ENCODE measurements at places on chromosomes 2 and 18.

GRCh38 chr18:35431374-35431741, 54.2 kb upstream of the ZNF396 start:
- no peak for DNase-seq

DNA sequence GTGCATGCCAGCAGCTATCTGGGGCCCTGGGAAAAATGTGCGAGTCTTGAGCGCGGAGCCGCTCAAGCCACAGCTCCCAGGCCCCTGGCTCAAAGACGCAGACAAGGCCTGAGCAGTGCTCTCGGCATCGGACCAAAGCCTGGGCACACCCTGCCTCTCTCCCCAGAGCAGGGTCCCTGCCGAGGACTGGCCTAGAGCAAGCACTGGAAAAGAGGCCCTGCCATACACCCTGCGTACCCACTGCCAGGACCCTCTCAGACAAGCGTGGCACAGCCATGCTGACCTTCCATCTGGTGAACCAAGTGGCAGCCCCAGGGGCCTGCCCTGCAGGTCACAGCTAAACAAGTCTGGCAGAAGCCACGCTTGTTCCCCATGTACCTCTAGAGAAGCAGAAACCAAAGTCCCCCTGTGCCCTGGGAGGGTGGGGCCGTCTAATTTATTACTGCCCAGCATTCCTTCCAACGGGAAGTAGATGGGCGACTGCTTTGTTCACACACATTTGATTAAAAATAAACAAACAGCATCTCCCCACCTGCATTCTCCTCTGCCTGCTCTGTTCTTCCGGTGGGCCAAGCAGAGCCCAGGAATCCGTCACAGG, 14.0 kb downstream of the STK25 start:
- no peak for DNase-seq

DNA sequence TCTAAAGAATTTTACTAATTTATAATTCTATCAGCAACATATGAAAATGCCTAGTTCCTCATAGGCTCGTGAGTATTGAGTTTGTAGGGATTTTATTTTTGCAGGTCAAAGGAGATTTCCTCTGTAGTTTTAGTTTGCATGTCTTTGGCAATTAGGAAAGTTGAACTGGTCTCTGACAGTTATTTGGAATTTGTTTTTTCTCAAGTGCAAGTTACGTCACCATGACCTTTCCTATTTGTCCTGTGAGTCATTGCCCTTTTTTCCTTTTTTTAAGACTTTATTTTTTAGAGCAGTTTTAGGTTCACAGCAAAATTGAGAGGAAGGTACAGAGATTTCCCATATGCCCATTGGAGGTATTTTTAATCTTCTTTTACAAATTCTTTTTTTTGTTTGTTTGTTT, 29.0 kb downstream of the RAMP1 start:
- no peak for DNase-seq

- DNase-seq, result no peak
These were observed 52.3 kb upstream of the ROCK1 start for GRCh38 chr18:21163647-21164547.

GRCh38 chr2:15953891-15954680, 13.7 kb downstream of the MYCN start:
- no peak for DNase-seq

GRCh38 chr2:1521191-1521877, 108.1 kb downstream of the TPO start:
- no peak for DNase-seq

GRCh38 chr2:62375113-62375420, 130.9 kb downstream of the TMEM17 start:
- no peak for DNase-seq

DNA sequence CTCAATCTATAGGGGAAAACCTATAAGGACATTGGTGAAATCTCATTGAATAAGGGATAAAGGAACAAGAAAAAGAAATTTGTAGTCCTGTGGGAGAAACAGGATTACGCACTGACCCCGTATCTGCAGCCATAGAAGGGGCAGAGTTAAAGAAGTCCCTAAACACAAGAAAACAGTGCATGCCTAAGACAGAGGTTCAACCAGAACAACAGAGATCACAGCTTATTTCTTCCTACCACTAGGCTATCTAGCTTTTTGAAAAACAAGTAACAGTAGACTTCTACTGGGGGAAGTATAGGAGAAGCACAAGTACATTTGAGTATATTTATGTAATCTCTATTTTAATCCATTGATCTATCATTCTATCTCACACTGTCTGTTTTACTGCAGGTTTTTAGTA, 485.2 kb upstream of the REG3G start:
- DNase-seq, result no peak

DNA sequence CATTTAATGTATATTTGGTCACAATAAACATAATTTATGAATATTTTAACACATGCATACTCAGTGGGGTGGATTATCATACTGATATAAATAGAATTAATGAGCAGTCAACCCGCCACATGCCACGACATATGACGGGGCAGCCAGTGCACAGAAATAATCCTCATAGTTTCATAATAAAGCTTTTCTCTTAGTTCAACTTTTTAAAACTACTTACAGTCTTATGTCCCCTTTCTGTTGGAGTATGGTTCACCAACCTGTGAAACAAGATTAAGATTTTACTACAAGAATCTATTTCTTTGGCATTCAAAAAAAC, 75.6 kb upstream of the ETAA1 start:
- no peak for DNase-seq

DNA sequence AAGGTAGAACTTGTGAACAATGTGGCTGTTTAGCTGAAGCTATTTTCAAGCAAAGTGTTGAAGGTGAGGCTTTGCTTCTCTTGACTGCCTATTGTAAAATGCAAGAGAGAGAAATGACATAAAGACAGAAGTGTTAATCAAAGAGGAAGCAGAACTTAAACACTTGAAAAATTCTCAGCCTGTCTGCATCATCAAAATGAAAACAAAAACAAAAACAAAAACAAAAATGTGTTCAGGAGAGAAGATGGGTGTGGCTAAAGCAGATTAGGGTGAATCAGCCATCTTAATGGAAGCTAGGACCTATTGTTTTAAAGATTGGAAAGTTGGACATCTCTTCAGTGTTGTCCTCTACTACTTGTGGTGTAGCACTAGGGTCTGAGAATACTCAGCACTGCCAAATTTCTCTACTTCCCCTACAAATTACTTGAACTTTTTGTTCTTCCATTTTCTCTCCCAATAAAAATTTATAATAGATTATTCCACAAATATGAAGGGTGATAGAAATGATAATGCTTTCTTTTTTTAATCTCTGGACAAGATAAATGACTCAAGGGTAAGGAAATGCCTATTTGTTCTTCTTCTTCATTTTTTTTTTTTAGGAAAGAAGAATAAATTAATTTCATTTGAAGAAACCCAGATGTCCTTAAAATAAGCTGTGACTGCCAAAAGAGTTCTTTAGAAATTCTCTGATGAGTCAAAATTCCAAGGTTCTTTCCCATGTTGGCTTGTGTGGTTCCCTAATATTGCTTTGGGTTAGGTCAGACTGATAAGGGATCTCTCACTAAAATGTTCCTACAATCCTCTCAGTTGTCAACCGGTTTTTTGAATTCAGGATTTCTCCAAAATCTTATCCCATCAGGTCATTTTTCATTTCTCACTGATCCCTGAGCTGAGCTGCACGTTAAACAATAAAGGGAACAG, 571.2 kb upstream of the ZEB2 start:
- DNase-seq, result no peak

- DNase-seq, result no peak
These were observed 272.3 kb upstream of the PKDCC start for GRCh38 chr2:41775366-41776025.

- DNase-seq, result no peak
These were observed 27.3 kb upstream of the NTSR2 start for GRCh38 chr2:11697103-11697871.

DNA sequence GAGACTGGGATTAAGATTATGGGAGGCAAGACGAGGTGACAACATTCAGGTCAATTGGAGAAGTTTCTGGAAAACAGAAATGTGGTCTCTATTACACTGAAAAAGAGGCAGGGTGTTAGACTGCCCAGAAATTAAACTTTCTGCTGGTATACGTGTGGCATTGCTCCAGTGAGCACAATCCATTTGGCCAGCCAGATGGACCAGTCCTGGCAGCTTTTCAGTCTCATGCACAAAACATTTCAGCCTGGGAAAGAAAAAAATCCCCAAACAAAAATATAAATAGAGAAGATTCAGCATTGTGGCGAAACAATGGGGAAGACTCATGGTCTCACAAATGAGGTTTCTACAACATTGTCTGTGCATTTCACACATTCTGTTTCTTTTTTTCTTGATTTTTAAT, 113.9 kb downstream of the HNMT start:
- DNase-seq, result no peak

- DNase-seq, result no peak
These were observed 106.7 kb upstream of the FSHR start for GRCh38 chr2:49260979-49261538.

DNA sequence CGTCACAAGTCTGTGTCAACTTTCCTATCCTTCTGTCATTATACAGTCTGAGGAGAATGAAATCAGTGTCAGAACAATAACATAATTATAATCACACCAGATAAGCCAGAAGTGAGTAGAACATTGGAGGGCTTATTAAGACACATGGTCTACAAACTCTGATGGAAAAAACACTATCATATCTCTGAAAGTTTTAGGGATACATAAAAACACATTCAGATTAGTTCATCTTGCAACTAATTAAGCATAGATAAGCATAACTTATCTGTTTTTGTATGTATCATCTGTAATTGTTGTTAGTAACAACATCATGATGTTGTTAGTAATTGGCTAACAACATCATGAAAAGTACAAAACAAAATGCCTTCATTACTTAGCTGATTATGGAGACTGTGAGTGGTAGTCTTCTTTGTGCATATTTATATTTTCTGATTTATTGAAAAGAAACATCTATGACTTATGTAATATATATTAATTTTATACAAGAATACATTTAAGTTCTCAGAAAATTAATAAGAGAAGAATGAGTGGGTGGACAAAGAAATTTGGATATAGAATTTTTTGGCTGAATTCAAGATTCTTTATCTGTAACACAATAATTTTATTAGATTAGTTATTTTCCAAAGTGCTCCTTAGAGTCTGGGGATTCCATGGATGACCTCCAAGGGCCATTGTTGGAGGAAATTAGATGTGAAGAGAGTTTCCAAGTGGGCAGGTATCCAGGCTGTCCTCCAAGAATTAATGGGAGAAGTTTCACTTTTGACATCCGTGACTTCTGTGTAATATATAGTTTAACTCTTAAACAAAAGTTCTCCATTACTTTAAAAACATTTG, 16.9 kb upstream of the CCDC102B start:
- DNase-seq, result no peak

DNA sequence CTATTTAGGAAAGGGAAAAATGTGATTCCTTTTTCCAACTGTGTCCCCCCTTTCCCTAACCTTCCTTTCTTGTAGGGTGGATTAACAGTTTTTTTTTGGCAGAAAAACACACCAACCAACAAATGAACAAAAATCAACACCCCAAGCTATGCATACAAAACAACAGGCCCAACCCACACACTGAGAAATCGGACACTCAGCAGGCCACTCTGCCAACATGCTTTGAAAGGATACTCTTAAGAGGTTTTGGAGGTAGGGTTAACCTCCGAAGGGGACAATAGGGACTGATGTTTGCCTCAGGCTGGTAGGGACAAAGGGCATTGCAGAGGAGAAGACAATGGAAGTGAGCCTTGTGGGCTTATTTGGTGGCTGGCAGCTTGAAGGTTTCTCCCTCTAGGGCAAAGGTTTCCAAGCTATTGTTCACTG, 33.1 kb upstream of the POLE4 start:
- DNase-seq, result no peak

DNA sequence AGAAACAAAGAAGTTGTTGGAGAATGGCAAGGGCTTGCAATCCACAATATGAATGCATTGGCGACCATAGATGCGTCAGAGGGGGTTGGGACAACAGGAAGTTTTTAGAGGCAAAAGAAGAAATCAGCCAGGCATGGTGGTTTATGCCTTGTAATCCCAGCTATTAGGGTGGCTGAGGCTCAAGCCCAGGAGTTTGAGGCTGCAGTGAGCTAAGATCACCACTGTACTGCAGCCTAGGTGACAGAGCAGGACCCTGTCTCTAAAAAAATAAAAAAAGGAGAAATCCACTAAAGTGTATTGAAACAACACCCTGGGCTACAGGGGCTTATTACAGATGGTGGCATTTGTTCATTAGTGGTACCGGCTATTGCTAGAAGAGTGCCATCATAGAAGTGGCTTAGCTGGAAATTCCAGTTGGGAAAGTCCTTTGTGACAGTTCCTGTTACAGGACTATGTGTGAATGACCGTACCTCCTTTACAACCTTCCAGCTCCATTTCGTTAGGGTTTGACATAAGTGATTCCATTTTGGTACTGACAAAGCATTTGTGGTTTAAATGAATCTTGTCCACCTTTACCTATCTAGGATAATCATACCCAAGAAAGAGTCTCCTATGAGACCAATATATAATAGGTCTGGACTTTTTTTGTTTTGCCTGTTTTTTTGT, 10.7 kb upstream of the WDSUB1 start:
- DNase-seq, result no peak

DNA sequence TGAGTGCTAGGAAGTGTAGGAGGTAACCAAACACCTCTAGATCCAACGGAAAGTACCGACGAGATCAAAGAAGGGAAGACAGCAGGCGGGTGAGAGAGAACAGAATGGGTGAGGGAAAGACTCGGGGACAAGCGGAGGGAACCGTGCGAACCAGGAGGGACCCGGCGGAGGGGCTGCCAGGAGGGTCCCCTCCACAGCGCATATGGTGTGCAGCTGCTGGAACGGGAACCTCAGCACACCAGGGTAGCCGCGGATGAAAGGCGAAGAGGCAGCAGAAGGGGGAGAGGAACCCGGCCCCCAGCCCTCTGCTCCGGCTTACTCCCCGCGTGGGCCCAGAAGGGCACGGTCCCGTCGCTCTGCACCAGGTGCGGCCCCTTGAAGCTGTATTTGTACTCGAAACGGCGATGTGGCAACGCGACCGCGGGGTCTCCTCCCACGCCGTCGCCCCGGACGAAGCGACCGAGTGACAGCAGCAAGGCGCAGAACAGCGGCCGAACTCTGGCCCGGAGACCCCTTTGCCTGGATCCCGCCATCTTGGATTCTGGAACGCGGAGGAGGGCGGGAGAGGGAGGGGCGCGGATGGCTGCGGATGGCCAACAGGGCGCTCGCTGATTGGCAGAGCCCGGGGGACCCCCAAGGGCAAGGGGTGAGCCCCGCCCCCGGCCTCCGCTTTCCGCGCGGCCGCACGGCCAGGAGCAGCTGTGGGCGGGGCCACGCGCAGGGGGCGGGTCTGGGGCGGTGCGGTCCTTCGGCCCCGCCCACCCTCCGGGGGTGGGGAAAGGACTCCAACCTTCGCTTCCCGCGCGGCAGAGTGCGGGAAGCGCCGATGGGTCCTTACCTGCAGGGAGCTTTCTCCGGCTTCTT, at the start of gene LMAN1:
LMAN1 (minus strand) TSS at position 554 of the 864 bp plus-strand sequence; CDS start at position 533, 21 bp downstream.
- DNase-seq, result peak; percentile 89

GRCh38 chr2:23843051-23843976, 83.6 kb downstream of the ATAD2B start:
- no peak for DNase-seq

DNA sequence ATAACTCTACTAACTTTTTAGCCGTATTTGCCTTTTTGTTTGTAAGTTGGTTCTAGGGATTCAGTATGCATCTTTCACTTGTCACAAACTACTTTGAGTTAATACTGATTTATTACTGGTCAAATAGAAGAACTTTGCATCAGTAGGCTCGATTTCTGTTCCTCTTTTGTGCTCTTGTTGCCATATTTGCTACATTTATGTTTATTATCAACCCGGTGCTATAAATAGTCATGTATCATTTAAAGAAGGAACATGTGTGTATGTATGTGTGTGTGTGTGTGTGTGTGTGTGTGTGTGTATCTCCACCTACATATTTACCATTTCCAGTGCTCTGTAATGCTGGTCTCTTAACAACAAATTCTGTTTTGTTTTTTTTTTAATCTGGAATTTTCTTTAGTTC, 79.6 kb upstream of the B3GNT7 start:
- no peak for DNase-seq
